ENCODE measurements at places on chromosomes 7 and 10.

- no peak for DNase-seq
Observed at GRCh38 chr10:82037076-82037475, 162.1 kb downstream of the NRG3 start.

DNA sequence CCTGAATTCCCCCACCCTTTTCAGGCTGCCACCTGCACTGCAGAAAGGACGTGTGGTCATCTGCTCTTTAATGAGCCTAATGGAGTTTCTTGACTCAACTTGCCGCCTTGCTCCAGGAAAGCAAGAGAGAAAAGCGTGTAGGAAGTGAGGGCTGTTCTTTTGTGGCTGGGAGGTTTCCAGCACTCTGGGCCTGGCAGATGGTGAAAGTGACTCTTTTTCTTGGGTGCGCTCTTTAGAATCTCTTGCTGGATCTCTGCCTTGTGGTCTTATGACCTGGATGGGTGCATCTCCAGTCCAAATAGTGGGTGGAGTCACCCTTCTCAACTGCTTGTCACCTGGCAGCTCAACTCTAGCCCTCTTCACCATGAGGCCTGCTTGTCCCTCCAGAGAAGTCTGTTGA is 244.0 kb downstream of the SORCS1 start:
- no peak for DNase-seq

- DNase-seq, result no peak
Observed at GRCh38 chr10:47214520-47214919, 85.5 kb upstream of the GDF10 start.

DNA sequence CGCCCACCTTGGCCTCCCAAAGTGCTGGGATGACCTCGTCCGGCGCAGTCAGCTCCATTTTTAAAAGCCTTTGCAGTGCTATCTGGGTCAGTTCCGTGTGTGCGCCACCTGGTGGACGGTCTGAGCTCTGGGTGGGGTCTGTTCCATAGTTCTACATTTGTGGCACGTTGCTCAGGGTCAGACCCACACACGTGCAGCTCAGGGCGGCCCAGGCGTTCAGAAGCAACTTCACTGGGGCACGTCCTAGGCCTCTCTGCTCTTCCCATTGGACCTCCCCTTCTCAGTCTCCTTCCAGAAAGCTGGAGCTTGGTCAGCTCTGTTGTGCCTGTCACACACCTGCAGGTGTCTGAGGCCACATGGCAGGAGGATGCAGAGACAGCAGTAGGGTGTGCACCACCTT is 137.9 kb downstream of the DNAJB6 start:
- DNase-seq, result no peak

DNA sequence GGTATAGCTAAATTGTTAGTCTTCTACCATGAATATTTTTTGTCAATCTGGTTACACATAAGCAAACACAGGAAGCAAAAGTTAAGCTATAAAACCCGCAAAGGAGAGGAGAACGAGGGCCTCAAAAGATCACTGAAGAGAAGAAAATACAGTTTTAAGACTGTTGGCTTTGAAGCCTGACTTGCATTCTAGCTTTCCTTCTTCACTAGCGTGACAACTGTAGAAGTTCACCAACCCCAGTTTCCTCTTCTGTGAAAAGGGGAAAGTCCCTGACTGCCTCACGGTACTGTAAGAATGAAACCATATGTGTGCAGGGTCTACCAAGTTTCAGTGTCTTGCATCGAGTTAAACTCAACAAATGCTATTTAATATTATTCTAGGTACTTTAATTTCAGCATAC is 7.5 kb upstream of the LRRN3 start:
- DNase-seq, result peak; percentile 53

All from stimulated activated CD4-positive, alpha-beta T cell treated with anti-CD3 and anti-CD28 coated beads, Interleukin-2, amount 100 ng/mL, for 4 hours (primary cell).